H7 (cell line): ENCODE measurements at places on chromosomes 7 and 10. TPM values are rescaled to one million over a fixed set of nuclear protein-coding genes. Genes with fewer than 3 reads are reported as not detected.

DNA sequence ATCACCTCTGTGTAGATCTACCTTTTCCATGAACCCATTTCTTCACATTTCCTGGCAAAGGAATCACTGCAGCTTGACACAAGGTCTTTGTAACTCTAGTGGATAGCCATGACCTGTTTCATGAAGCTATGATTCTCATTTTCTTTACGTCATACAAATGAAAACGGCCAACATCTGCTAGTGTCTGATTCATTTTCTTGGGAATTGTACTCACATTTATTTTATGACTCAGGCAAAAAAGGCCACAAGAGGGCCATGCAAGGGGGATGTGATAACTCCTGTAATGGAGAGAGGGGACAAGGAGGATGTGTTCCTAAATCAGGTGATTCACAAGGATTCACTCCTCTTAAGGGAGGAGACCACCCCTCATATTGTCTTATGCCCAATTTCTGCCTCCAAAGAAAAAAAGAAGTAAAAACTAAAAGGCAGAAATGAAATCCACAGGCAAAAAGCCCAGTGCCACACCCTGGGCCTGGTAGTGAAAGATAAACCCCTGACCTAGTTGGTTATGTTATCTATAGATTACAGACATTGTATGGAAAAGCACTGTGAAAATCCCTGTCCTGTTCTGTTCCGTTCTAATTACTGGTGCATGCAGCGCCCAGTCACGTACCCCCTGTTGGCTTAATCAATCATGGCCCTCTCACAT is 249.9 kb downstream of the IPMK start:
- DNase-seq, result no peak

DNA sequence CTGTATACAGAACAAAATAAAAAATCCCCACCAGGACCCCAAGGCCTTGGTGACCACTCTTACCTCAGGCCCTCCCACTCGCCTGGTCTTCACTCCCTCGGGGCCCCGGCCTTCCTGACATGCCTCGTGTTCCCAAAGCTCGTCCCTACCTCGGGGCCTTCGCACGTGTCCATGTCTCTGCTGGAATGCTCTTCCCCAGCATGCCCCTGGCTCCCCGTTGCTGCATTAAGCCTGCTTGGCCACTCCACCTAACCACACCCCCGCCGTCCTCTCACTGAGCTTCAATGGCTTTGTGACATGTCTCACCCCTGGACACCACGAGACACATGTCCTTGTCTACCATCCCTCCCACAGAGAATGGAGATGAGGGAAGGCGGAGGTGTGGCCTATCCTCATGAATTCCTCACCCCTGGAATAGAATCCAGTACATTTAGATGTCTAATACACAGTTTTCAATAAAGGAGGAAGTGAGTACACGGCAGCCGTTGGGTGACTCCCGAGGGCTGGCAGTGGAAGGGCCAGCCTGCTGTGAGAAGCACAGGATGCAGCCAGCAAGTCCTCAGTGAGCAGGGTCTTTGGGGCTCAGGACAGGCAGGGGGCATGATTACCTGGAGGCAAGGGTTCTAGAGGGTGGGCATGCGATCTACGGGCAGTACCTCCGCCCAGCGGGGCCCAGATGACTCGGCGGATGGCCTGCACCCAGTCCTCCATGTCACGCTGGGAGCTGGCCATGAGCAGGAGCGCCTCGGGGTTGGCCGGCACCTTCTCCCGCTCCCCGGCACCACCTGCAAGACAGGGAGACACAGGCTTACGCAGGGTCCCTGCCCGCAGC is 125.7 kb downstream of the ARHGAP22 start:
- no peak for DNase-seq

- DNase-seq, result no peak
Observed at GRCh38 chr7:130921391-130922180, 187.6 kb upstream of the KLF14 start.

- peak; percentile 55 for DNase-seq
Observed at GRCh38 chr7:76244781-76245391, 43.2 kb downstream of the SRRM3 start.

CYP26A1 gene
- 44.4 and 190 TPM in 2 replicates for total RNA-seq

TUBAL3 gene
- 0.11 TPM in 1 of 2 replicates, not detected in the other for total RNA-seq
